ENCODE measurements at places on chromosomes 2 and 18. TPM values are rescaled to one million over a fixed set of nuclear protein-coding genes. Genes with fewer than 3 reads are reported as not detected.
A peak's percentile ranks its signal among the peaks of the same experiment; 100 is the strongest.

GRCh38 chr2:903223-903900 lies 47.3 kb upstream of the SNTG2 start:
- DNase-seq, result no peak

DNA sequence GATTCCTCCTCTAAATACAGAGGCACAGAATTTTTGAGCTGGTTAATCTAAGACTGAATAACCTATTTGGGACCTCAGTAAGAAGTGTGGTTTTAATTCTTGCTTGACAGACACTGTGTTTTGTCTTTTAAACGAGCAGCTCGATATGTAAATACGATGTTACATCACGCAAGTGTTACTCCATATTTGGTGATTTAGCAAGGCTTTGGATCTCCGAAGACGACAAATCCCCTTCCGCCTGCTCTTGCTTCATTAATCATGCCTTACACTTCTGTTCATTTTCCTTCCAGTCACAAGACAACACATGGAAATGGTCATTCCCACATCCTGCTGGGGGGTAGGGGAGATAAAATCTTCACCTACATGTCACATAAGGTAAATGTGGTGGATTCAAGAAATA lies 9.4 kb downstream of the BCL11A start:
- no peak for DNase-seq

Gene SERPINB13
- not detected for total RNA-seq

Gene STARD6
- not detected for total RNA-seq

DNA sequence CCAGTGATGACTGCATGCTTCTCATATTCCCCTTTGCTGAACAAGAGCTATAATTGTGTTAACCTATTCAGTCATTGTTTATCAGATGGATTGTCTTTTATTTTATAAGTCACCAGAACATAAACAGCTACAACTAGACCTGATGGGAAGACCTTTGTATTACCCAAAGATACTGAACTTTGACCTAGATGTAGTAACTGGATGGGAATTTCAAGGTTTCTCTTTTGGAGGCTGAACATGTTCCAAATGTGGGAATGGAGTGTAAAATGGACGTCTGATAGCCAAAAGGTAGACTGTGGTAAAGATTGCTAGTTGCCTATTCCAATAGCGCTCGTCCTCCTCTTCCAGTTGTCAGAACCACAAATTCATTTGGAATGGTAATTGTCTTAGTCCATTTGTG lies 56.4 kb upstream of the ST3GAL5 start:
- no peak for DNase-seq

- DNase-seq, result no peak
Measured at GRCh38 chr2:38514603-38515154, 88.0 kb downstream of the HNRNPLL start.

Gene NPAS2
- 12.4 TPM for total RNA-seq

- no peak for DNase-seq
Measured at GRCh38 chr2:239423551-239423950, 22.7 kb upstream of the HDAC4 start.

Gene UPP2
- total RNA-seq, result not detected

Gene OTOS
- not detected for total RNA-seq

DNA sequence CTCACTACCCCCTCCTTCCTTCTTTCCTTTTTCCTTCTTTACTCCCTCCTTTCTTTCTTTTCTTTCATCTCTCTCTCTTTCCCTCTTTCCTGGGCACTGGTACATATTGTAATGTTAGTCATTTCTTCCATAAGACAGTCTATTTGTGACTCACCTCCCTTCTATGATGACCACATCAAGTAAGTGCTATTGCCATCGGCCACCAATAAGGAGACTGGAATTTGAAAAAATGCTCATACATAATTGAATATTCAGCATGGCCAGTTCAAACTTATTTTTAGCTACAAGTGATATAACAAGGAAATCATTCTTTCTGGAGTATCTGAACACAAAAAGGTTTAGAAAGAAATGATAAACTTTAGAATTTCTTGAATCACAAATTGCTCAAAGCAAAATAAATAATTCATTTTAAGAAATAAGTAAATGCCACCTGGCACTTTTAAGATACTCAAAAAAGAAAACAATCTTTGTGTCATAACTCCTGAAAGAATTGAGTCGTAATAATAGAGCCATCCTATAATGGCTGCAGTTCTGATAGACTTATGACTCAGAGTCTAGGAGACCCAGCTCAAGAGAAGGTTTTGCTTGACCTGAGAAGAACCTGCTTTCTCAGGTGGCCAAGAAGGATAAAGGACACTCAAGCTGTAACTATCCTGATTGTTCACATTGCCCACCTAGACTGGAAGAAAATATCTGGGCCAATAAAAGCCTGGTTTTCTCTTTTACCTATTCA lies 51.6 kb upstream of the CCBE1 start:
- peak; percentile 94 for DNase-seq

Gene INHBB
- 0.46 TPM for total RNA-seq

DNA sequence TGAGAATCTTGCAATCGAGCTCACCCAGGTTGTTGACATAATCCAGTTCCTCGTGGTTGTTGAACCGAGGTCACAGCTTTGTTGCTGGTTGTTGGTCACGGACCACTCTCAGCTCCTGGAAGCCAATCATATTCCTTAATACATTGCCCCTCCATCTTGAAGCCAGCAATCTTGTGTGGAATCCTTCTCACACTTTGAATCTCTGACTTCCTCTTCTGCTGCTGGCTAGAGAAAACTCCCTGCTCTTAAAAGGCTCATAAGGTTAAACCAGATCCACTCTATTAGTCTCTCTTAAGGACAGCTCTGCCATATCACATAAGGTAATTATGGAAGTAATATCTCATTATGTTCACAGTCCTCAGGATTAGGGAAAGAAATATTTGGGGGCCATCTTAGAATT lies 41.1 kb downstream of the SP140 start:
- no peak for DNase-seq

GRCh38 chr18:22268641-22269128 lies 99.3 kb downstream of the GATA6 start:
- no peak for DNase-seq

- DNase-seq, result no peak
Measured at GRCh38 chr2:3965211-3965610, 261.8 kb downstream of the DCDC2C start.

Gene ANO7
- 1.6 TPM for total RNA-seq

Gene PROKR1
- total RNA-seq, result not detected

- no peak for DNase-seq
Measured at GRCh38 chr18:5066380-5066977, 130.6 kb downstream of the AKAIN1 start.

DNA sequence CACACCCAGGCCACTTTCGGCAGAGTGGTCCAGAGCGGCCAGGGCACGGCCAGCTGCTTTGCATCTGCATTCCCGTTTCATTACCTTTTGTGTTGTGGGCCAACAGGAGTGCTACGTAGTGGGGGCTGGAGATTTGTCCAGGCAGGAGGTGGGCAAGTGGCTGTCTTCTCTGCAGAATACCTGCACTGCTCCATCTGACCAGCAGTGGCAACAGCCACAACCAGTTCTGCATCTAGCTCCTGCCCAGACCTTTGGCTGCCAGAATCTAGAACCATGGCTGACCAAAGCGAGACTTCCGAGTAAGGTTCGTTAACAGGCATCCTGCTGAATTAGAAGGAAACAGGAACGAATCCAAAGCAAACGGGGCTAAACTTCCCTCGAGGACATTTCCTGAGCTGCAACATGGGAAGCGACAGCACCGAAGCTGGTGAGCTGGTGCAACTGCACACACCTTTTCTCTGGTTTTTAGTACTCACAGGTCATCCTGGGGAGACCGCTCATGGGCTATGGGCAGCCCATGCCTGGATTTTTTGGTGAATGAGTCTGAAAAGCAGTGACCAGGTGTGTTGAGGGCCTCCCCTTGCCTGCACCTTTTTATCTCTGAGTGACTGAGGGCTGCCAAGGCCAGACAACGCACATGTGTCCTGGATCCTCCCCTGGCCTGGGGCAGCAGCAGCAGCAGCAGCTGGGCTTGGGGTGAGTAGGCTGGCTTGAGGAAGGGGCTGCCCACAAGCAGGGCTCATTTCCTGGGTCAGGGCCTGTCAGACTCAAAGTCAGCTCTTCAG lies 10.5 kb downstream of the GDF7 start:
- DNase-seq, result no peak

Gene ESPNL
- 14.2 TPM for total RNA-seq

Gene ARHGEF33
- 0.57 TPM for total RNA-seq

DNA sequence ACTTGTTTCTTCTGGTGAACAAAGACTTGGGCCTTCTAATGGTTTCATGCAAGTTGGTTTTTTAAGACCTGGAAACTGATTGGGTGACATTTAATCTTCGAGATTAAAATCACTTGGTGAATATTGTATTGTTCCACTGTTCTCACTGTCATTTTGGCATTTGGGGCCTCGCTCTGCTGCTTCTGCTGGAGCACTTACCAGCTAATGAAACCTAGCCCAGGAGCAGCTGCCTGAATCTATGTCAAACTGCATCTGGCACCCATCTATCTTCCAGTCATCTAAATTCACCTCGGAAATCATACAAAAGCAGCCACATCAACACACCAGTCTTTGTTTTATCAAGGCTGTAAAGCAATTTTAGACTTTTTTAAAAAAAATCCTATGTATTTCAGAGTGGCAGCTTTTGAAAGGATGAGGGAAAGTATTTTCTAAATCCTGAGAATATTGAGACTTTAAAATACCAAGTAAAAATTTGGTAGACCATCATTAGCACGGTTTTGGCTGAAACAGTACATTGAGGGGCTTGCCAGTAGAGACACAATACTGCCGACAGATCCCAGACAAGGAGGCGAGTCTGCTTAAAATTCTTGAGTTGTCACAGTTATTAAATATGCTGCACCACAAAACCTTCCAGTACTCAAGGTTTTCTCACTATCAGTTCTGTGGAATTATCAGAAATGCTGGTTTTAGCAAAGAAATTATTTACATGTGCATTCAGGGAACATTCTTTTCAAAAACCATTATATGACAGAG lies 26.1 kb upstream of the SERTAD2 start:
- DNase-seq, result peak; percentile 86

DNA sequence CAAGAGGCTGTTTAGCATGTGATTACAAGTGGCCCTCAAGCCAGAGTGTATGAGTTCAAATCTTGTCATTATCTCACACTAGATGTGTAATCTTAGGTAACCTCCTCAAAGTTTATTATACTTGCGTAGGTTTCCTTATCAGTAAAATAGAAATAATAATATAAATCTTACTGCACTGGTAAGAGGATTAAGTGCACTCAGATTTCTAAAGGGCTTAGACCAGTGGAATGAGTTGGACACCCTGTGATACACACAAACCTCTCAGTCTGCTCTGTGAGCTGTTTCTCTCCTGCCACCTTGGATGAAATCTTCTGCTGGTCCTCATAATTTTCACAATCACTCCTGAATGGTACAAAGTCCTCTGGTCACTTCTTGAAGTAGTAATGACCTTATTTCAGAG lies 145.4 kb upstream of the ZNF516 start:
- no peak for DNase-seq

DNA sequence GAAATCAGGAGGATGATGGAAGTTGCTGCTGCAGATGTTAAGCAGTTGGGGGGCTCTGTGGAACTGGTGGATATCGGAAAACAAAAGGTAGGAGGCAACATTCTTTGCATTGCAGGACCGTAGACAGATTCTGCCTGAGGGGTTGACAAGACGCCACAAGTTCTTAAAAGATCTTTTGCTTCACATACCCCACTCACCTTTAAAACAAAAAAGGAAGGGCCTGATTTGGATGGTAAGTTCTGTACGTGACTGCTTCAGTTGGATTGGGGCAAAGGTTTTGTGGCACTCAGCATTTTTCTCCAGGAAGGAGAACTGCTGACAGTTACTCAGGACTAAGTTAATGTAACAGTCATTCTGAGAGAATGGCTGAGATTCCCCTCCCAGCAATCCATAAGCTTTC lies 5.2 kb downstream of the CNDP2 start:
- DNase-seq, result no peak

GRCh38 chr2:197211881-197212342 lies 98.7 kb downstream of the ANKRD44 start:
- no peak for DNase-seq

Gene ZNF521
- total RNA-seq, result 10.6 TPM

Gene ALPG
- total RNA-seq, result not detected

DNA sequence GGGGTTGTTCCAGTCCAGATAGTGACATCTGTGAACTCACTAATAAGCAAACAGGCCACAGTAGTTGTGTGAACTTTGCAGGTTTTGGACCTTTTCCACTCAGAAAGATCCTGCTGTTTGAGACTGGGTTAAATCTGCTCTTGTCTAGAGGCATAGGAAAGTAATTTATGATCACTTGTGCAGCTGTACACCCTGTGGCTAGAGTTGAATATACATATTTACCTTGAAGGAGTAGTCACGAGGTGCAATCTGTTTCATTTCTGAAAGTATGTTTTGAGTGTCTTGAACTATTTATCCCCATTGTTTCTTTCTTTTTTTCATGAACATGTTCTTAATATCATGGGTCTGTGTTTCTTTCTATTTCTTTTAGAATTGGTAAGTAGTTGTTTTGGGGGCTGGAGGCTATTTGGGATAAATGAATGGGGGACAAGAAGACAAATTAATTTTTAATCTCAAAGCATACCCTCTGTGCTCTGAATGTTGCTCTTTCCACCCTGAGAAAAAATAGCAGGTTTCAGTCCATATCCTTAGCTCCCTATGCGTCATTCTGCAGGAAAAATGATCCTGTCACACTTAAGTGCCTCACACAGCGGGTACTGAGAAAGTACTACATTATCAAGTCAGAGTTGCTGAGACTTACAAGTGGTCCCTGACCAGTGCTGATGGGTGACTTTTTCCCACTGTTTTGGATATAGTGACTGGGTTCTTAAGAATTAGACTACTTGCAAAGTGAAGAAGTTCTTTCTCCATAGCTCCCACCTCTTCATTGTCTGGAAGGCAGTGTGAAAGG lies 28.2 kb downstream of the DCC start:
- no peak for DNase-seq

Gene SLC4A3
- total RNA-seq, result 2.9 TPM

Gene NEU4
- total RNA-seq, result not detected

DNA sequence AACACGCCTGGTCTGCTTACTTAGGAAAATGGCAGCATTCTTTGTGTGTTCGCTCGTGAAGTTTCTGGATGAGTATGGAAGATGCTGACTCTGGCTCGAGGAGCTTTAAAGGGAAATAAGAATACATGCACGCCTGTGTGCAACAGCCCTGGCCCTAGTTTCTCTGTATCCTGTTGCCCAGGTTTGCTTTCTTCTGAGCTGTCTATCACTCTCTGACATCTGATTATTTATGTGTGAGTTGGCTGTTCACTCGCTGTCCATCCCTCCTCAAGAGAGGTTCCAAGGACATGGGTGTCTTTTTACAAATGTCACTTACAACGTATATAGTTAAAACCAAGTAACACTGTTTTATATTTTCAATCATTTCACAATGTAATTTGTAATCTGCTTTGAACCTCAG lies 16.0 kb downstream of the SLC9A2 start:
- DNase-seq, result no peak

DNA sequence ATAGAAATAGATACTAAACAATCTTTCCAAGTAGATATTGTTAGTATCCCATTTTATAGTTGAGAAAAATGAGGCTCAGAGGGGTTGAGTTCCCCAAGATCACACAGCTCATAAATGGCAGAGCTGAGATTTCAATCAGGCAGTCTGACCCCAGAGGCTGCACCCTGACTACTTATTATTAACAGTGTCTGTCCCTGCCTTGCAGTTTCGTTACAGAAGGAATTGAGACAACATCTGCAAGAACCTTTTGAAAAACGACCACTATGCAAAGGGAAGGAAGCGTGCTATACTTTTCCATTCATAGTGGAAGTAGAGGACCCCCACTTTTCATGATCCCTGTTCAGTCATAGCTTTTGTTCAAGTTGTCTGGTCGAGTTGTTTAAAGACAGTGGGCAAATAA lies 53.2 kb upstream of the SEC11C start:
- no peak for DNase-seq

Gene ASTL
- not detected for total RNA-seq
